Inflammatory macrophage treated with lipopolysaccharide for 4 hours (primary cell): ENCODE measurements at places on chromosomes 1 and 21.

- no peak for DNase-seq
These were observed 11.7 kb downstream of the KIF26B start for GRCh38 chr1:245166471-245166885.

DNA sequence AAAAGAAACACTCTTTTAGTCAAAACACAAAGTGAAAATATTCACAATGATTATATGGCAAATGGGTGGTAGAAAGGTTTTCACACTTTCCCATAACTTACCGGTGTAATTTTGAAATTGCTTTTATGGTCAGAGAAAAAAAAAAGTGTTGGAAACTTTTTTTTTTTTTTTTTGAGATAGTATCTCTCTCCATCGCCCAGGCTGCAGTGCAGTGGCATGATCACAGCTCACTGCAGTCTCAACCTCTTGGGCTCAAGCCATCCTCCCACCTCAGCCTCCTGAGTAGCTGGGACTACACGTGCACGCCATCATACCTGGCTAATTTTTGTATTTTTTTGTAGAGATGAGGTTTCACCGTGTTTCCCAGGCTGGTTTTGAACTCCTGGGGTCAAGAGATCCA lies 3.3 kb downstream of the IFNGR2 start:
- DNase-seq: no peak

DNA sequence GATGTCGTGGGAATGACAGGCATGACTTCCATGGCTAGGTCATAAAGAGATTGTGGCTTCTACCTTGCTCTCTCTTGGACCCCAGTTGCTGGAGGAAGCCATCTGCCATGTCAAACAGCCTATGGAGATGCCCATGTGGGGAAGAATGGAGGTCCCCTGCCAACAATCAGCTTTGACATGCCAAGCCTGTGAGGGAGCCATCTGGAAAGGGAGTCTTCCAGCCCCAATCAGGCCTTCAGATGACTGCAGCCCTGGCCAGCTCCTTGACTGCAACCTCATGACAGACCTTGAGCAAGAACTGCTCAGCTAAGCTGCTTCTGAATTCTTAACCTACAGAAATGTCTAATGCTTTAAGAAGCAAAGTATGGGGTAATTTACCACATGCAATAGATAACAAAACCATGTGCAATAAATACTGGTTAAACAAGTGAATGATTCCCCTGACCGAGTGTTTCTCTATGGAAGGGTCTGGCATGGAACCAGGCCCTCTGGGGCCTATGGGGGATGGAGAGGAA lies 187.1 kb downstream of the HIVEP3 start:
- DNase-seq: peak; percentile 42

- DNase-seq: no peak
These were observed 15.4 kb downstream of the AHDC1 start for GRCh38 chr1:27588256-27589232.

DNA sequence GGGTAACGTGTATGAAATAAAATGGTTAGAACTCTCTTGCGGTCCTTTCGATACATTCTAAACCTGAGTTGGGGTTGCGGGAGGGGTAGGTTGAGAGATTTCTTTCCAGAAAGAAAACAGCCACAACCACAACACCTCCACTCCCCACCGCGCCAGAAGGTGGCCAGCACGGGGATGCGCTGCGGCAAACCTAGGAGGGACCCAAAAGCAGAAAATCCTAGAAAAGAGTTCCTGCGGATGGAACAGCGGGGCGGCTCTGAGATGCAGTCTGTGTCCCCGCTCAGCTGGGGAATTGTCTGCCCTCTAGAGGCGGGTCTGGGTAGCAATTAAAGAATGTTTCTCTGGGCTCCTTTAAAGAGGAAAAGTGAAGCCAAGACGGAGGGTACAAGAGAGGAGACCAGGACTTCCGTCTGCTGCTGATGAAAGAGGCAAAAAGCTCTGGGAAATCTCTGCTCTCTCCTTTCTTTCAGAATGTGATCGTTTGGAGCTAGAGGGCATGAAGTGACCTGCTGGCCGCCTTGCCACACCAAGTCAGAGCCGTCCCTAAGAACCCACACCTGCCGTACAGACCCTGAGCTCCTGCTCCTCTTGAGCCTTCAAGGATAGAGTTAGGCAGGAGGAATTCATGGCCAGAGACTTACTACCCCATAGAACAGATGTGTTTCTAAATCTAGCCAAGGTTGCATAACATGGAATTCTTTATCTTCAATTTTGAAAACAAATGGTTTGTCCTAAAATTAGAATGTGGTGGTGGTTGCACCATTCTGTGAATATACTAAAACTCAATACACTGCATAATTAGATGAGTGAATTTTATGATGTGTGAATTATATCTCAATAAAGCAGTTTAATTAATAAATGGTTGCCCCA lies 46.5 kb upstream of the COA6 start:
- peak; percentile 68 for DNase-seq

GRCh38 chr1:31793586-31794285 lies 22.1 kb downstream of the SPOCD1 start:
- DNase-seq: no peak
